NCI-H345 (cell line): ENCODE measurements at places on chromosomes 6 and 20.

DNA sequence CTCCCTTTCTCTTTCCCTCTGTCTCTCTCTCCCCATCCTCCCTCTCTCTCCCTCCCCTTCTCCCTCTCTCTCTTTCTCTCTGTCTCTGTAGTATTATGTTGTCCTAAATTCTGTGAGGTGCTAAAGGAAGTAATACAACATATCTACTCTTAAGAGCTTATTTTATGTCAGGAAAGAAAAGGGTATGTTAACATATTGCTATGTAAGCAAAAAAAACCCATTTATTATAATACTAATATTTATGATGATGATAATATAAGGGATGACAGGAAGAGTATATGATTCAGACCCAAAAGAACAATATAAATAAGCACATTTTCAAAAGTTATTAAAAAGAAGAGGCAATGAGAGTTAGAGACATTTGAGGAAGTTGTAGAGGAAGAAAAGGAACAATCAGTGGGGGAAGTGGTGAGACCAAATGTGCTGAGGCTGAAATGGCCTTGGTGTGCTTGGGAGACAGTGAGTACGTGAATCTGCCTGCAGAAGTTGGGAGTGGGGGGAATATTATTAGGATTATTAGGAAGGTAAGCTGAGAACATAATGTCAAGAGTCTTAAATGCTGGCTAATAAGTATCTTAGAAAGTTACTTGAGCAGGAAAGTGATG is 303.6 kb upstream of the FERMT1 start:
- no peak for DNase-seq

DNA sequence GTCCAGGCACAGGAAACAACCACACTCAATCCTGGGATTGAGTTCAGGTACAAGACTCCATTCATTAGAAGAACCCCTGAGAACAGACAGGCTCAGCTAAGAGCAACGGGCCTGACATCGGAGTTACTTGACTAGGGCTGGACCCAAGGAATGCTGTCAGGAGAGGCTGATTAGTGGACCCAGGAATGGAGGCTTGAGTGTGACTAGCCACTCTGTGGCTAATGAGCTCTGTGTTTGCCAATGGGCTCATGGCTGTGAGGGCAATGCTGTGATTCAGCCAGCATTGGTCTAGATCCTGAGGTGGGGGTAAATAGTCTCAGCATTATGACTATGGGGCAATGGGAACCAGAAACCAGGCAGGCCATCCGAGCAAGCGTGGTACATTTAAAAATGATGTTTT is 71.8 kb downstream of the RIOK1 start:
- no peak for DNase-seq

DNA sequence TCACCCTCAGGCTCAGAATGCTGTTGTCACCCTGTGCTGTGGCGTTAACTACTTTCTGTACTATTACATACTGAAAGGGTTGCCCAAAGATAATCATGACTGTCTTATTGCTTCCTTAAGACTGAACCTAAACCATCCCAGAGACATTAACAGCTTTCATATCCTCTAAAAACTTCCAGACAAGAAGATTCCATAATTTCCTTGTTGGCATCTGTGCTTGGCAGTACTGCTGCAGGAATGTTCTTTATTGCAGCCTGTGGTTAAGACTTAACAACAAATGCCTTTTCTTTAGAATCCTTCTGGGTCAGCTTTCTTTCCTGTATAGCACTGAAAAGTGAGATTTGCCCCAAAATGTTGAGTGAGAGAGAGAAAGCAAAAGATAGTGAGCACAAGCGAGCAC is 109.7 kb downstream of the GJA10 start:
- DNase-seq, result no peak

- DNase-seq, result no peak
Observed at GRCh38 chr6:144855812-144856531, 570.8 kb downstream of the UTRN start.

DNA sequence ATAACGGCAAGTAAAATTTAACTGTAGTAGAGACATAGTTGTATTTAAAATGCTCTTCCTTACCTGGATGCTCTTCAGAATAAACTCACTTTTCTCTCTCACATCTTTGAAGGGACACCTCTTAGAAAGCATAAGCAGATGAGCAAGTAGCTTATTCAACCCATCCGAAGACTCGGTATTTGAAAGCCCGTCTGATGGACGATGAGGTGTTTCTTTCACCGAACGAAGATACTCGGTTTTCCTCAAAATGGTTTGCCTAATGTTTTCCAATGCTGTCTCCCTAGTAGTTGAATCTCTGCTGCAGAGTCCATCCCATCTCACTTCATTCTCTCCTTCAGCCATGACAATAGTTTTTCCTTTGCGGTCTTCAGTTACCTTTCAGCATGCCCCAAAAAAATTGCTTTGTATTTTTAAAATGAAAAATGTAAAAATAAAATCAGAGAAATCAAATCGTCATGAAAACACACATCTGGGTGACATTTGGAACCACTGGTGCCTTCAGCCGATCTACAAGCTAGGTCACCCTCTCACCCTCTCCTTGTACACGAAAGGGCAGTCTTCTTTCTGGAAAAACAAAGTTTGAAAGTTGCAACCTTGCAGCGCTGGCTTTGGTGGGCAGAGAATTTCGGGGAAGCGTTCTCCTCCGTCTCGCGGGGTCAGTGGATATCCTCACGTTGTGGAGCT is 772 bp downstream of the SESN1 start:
- DNase-seq, result no peak
